ENCODE measurements at places on chromosomes 11 and 22.

DNA sequence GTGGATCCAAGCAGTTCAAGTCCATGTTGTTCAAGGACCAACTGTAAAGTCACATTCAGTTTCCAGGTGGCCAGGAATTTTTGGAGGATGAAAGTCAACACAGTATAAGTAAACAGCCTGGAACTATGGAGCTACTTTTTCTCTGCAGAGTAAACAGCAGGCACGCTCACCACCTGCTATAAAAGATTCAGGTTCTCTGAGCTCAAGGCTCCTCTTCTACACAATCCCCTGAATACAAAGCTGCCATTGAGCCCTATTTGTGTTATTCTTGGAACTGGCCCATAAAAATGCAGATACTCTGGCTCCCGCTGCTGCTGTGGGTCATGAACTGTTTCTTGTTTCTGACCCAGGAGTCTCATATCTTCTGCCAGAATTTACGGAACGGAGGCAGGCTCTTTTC is 56.9 kb upstream of the PRR5 start:
- no peak for DNase-seq

- no peak for DNase-seq
Observed at GRCh38 chr22:43434928-43435311, 23.1 kb downstream of the MPPED1 start.

GRCh38 chr22:42892571-42893316 is 35.7 kb upstream of the ARFGAP3 start:
- DNase-seq, result no peak

GRCh38 chr11:116328391-116328790 is 444.4 kb downstream of the BUD13 start:
- DNase-seq, result no peak

GRCh38 chr22:46116491-46116958 is 33.8 kb upstream of the PPARA start:
- peak; percentile 89 for DNase-seq

- DNase-seq, result no peak
Observed at GRCh38 chr11:17791144-17791543, 56.6 kb downstream of the KCNC1 start.

- DNase-seq, result no peak
Observed at GRCh38 chr11:66072518-66072917, 2.4 kb downstream of the PACS1 start.

GRCh38 chr11:103649401-103649895 is 387.0 kb upstream of the DDI1 start:
- no peak for DNase-seq

DNA sequence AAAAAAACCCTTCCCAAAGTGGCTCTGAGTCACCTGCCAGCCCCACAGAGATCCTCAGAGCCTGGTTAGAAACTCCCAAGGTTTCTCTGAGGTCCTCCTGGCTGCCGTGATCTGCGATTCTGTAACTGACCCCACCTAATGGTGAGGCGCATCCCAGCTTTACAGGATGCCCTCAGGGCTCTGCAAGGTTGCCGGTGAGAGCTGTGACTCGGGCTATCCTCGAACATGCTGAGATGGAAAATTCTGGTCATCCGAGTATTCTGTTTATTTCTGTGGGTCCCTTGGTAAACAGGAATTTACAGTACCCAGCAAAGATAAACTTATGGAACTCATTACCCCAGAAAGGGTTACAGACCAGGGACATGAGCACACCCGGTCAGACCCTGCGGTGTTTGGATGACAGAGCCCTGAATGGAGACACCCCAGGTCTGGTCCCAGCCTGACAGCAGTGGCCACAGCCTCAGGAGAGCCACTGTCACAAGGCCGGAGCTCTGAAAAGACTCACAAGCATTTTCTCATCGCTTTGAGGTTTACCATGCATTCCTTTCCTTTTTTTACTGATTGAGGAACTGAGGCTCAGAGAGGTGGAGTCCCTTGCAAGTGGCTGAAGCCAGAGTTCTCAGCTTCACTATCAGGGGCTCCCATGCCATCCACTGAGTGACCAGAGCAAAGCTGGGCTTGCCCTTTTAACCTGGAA is 22.2 kb downstream of the LIF start:
- no peak for DNase-seq

DNA sequence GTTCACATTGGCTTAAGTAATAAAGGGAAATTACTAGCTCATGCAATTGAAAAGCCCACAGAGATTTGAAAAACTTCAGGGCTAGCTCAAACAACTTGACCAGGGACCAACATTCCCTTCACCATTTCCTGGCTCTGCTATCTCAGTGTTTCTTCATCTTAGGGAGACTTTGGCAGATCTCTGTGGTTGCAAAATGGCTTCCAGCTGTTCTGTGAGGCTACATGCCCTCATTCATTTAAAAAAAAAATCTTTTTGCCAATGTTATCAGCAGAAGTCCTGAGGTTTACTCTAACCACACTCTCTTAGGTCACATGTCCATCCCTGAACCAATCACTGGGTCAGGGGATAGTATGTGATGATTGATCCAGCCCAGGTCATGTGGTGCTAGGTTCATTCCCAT is 13.9 kb upstream of the RASSF10 start:
- no peak for DNase-seq

DNA sequence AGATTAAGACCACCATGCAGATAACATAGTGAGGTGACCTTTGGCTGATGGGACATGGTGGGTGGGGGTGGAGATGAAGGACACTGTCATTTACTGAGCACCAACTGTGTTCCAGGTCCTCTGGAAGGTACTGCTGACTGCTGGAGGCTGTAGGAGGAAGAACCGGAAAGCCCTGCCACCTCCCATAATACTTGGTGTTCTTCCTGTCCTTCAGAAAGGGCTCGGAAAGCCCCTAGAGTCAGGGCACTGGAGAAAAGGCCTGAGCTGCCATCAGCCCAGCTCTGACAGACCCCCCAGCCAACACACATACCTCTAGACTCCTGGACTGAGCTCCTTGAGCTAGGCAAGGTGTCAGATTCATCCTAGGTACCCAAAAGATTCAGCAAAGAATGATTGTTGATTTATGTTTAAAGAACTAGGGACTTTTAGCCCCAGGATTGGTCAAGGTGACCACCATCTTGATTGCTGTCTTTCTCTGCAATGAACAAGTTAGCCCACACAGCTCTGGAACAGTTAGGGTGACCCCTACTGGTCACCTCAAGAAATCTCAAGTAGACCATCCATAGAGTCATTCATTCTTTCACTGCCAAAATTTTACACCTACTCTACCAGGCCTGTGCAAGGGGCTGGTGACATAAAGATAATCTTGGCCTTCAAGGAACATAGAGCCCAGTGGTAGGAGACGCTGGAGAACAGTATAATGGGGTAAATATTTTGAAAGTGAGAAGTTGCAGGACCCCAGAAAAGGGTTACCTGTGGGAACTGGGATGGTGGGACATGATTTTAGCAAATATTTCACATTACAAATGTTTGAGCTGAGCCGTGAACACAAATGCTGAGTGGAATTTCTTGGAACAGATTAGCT is 39.4 kb downstream of the IRAG1 start:
- peak; percentile 6 for DNase-seq

GRCh38 chr11:130611791-130612251 is 163.4 kb downstream of the ADAMTS15 start:
- no peak for DNase-seq

- DNase-seq, result no peak
Observed at GRCh38 chr22:37182101-37182948, 5.7 kb downstream of the C1QTNF6 start.
